ENCODE measurements at places on chromosomes 13 and 19.

GRCh38 chr19:50820549-50821247, 2.9 kb downstream of the KLK1 start:
- DNase-seq, result no peak

GRCh38 chr19:15468675-15469512, 4.5 kb upstream of the RASAL3 start:
- DNase-seq, result no peak

- DNase-seq, result no peak
Measured at GRCh38 chr13:92991692-92992091, 234.9 kb upstream of the GPC6 start.

GRCh38 chr19:46616631-46617322, 8.1 kb downstream of the PTGIR start:
- DNase-seq, result peak; percentile 72

- DNase-seq, result peak; percentile 60
Measured at GRCh38 chr13:27309967-27310598, 39.5 kb downstream of the RASL11A start.

DNA sequence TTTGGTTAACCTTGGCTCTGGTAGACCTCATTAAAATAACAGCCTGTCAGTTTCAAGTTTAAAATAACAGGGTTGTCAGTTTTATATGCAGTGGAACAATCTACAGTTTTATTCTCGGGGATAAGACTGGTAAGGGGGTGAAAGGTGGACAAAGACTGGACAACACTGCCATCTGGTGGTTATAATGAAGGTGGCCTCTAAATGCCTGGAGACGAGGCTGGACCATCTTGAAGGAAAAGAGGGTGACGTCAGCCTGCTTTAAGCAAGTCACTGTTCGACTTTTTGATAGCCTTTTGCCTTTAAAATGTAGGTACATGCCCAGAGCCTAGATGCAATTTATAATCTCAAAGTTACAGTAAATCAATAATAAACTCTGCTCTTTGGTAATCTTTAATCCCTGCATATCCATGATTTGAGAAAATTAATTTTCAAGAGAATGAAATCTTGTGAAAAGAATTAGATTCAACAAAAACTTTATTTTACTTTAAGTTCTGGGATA, 117.0 kb downstream of the DCT start:
- DNase-seq, result peak; percentile 90

- DNase-seq, result no peak
Measured at GRCh38 chr13:34294483-34295129, 476.7 kb downstream of the RFC3 start.

DNA sequence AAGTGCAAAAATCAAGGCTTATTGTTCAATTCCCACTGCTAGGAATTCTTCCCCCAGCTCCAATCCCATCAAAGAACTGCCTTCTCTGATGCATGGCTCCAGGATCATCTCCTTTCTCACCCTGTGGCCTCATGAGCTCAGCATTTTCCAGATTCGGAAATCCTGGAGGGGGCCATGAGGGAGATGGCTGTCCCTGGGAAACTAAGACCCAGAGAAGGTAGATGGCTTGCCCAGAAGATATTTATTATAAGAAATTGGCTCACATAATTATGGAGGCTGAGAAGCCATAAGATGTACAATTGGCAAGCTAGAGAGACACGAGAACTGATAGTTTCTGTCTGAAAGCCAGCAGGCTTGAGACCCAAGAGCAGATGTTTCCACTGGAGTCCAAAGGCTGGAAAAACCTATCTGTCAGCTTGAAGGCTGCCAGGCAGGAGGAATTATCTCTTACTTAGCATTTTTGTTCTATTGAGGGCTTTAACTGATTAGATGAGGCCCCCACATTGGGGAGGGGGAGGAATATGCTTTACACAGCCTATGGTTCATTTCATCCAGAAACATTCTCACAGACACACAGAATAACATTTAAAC, 58.6 kb downstream of the GADD45B start:
- DNase-seq, result no peak

DNA sequence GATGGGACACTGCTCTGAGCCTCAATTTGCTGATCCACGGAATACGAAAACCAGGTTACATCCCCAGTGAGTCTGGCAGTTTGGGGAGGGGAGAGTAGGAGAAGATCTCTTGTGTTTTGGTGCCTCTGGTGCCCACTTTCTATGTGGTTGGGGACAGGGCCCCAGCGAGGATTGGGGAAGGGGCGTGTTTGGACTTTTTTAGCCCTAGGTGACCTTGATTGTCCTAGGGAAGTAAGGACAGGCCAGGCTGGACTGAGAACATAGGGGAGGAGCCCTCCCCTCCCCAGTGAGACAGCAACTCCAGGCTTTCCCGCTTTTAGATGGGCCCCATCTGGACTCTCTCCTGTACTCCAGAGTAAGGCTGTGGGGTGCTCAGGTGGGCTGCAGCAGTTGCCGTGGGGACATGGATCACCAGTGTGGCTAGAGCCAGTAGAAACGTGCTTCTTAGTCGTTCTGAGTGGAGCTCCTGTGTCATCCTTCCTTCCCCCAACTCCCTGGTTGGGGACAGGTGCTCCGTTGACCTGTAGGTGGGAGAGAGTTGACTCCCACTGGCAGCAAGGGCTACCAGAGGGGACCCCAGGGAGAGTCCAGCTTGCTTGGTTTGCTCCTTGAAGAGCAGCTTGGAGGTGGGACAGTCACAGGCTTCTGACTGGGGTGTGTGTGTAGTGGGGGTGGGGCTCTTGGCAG, 4.3 kb downstream of the EGLN2 start:
- no peak for DNase-seq

GRCh38 chr19:3161453-3161852, 17.1 kb upstream of the S1PR4 start:
- peak; percentile 73 for DNase-seq

- no peak for DNase-seq
Measured at GRCh38 chr13:78152415-78152814, 233.8 kb upstream of the EDNRB start.

- DNase-seq, result no peak
Measured at GRCh38 chr19:45180936-45181335, 2.4 kb downstream of the BLOC1S3 start.

DNA sequence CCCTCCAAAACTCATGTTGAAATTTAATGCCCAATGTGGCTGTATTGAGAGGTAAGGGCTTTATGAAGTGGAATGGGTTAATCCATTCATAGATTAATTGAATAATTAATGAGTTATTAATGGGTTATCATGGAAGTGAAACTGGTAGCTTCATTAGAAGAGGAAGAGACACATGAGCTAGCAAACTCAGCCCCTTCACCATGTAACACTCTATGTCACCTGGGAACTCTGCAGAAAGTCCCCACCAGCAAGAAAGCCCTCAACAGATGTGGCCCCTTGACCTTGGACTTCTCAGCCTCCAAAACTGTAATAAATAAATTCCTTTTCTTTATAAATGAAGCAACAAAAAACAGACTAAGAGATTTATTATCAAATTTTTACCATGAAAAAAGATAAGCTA, 223.5 kb downstream of the KLF12 start:
- DNase-seq, result no peak

- DNase-seq, result no peak
Measured at GRCh38 chr19:15639596-15639995, 1.1 kb upstream of the CYP4F3 start.

DNA sequence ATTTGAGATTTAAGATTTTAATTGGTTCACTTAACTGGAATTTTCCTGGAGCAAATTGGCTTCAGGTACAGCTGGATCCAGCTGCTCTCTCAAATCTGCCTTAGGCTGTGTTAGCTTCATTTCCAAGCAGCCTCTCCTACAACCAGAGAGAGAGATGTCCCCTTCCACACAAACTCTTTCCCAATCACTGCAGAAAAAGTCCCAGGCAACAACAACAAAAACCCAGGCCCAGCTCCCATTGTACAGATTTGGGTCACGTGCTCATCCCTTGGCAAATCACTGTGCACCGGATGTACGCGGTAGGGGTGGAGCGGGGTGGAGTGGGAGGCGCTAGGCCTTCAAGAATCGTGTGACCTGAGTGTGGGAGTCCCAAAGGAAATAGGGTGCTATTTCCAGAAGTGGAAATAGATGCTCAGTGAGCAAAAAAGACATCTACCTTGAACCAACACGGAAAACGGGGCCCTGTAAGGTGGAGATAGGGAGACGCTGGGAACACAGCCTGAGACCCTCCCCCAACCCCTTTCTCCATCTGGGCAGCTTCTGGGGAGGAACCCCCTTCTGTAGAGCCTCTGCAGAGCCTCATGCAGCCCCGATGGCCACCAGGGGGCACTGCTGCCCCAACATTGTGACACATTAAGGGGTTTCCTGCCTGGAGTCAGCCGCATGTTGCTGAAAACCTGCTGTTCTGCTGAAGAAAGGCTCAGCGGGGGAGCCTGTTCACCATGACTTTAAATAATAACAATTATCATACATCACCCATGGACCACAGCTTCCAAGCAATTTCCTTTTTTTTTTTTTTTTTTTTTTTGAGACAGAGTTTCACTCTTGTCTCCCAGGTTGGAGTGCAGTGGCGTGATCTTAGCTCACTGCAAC, 25.4 kb downstream of the HPN start:
- peak; percentile 81 for DNase-seq

DNA sequence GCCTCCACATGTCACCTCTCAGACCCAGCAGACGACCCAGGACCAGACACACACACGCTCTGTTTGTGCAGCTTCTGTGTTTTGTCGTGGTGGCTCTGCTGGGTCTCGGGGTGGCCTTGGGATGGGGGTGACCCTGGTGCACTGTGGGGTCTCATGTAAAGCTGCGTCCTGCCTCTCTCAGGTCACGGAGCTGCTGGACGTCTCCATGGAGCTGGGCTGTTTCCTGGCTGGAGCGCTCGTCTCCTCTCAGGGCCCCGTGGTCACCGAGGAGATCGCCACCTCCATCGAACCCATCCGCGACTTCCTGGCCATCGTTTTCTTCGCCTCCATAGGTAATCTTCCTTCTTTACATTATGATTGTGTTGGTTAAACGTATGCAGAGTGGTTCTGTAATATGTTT, 45.4 kb upstream of the TFDP1 start:
- no peak for DNase-seq

GRCh38 chr13:79477968-79478367, 3.0 kb upstream of the NDFIP2 start:
- DNase-seq, result no peak

DNA sequence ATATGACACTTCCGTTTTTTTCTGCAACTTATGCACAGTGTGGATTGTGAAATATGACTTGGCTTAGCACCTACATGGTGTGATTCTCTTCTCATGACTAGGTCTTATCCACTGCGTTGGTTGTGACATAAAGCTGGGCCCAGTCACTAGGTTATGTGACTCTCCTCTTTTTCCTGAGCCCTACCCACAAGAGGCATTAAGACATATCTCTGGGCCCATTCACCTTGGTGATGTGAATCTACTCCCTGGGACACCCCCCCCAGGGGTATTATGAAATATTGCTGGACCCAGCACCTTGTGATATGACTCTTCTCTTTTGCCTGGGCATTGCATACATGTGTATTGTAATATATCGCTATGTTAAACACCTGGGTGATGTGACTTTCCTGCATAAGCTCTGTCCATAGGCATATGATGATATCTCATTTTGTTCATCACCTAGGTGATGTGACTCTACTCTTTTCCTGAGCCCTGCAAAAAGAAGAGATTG, 85.8 kb upstream of the ZNF43 start:
- no peak for DNase-seq

- no peak for DNase-seq
Measured at GRCh38 chr13:68128297-68128915, 898.3 kb upstream of the PCDH9 start.

DNA sequence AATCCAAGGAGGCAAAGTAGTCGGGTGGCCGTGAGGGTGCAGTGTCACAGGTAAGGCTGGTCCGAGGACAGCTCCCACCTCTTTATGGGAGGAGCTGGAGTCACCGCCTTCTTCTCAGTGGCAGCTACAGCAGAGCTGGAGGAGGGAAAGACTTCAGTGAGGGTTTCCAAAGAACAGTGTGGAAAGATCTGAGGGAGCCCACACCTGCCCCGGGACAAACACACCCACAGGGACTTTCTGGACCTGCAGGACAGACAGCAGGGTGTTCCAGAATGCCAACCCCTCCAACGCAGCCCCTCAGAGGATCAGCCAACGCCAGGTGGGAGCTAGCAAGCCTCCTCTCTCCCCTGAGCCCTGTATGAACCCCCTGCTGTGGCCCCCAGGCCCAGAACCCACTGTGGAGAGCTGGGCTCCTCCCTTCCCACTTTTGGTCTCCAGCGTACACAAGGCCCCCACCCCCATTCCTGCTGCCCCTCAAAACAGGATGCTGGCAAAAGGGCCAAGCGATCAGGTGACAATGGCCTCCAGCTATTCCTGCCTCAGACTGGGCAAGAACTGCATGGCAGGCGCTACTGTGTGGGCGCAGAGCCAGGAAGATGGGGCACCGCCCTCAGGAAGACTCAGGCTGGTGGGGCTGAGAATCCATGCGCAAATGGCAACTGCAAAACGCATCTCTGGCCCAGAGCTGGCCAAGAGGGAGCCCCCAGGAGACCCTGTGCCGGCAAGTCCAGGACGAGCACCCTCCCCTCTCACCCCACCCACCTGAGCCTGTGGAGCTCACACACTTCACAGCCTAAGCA, 3.5 kb upstream of the CD320 start:
- DNase-seq, result no peak

GRCh38 chr13:40028446-40028845, 373.0 kb downstream of the COG6 start:
- DNase-seq, result no peak

- DNase-seq, result no peak
Measured at GRCh38 chr13:22837980-22838647, 342.7 kb upstream of the SGCG start.

- DNase-seq, result no peak
Measured at GRCh38 chr13:50649211-50649610, 194.3 kb downstream of the DLEU7 start.

GRCh38 chr13:83752141-83752540, 130.1 kb downstream of the SLITRK1 start:
- peak; percentile 83 for DNase-seq

DNA sequence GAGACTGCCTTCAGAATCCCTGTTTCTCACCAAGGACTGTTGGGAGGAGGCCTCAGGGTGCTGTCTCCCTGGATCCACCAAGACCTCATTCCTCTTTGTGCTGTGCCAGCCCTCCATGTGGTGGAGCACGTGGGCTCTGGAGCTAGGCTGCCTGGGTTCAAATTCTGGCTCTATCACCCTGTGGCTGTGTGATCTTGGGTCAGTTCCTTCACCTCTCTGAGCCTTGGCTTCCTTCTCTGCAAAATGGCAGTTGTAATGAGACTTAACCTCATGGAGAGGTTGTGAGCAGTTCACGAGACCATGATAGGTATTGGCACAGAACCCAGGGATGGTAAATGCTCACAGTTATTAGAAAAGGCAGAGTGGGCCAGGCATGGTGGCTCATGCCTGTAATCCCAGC, 6.4 kb downstream of the PNMA8C start:
- no peak for DNase-seq

- DNase-seq, result peak; percentile 47
Measured at GRCh38 chr13:80668452-80668851, 327.5 kb upstream of the SPRY2 start.
